ENCODE measurements at places on chromosomes 3 and 15.

DNA sequence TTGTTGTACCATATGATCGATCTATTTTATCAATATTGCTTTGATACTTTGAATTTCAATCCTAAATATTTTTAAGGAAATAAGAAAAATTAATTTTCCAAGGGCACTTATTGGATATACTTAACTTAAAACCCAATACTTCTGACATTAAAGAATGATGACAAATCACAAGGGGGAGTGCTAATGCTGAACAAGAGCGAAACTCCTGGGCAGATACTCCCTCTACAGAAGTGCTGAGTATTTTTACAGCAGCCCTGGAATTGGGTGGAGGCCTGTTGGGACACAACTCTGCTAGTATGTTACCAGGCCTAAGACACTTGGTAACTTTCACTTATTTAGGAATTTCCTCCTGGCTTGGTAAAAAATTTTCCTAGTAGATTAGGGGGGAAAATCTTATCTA, 46.2 kb downstream of the DENND6A start:
- DNase-seq = no peak

DNA sequence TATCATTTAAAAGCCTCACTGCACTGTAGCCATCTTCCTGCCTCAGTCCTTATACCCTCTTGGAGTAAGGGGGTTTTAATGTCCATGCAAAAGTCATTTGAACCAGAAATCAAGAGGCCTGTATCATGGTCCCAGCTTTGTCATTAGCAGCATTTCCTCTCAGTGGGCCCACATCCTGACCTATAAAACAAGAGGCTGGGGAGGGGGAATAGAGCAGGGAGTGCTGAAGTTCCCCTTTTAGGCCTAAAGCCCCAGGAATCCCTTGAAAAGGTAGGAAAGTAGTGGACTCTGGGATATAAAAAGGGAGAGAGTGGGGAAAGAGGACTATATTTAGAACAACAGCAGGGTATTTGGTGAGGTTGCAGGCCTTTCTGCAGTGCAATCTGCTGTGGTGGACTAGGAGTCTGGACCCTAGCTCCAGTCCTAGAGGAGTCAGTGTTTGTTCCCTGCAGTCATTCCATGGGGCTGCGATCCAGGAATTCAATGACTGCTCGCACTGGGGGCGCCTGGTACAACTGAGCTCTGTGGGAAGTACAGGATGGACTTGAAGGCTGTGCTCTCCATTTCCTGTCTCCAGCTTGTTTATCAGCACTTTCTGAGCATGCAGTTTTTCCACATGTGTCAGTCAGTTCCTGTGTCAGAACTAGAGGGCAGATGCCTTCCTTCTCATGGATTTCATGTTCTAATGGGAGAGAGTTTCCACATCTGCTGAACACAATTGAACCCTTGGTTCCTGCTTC, 46.8 kb downstream of the PDHB start:
- no peak for DNase-seq

GRCh38 chr3:72401005-72401545, 447.2 kb downstream of the SHQ1 start:
- no peak for DNase-seq

GRCh38 chr3:19254189-19254588, 105.9 kb downstream of the KCNH8 start:
- no peak for DNase-seq

GRCh38 chr3:48470286-48470685, 23.7 kb downstream of the ATRIP start:
- no peak for DNase-seq

GRCh38 chr3:24494618-24495325, at the start of gene THRB:
Gene THRB, minus strand, starts transcription at chr3:24494850.
- DNase-seq = no peak

- no peak for DNase-seq
Measured at GRCh38 chr15:57849317-57849716, 142.8 kb downstream of the POLR2M start.
